Activated CD8-positive, alpha-beta memory T cell treated with anti-CD3 and anti-CD28 coated beads for 24 hours (primary cell): ENCODE measurements at places on chromosomes 12 and 14.

DNA sequence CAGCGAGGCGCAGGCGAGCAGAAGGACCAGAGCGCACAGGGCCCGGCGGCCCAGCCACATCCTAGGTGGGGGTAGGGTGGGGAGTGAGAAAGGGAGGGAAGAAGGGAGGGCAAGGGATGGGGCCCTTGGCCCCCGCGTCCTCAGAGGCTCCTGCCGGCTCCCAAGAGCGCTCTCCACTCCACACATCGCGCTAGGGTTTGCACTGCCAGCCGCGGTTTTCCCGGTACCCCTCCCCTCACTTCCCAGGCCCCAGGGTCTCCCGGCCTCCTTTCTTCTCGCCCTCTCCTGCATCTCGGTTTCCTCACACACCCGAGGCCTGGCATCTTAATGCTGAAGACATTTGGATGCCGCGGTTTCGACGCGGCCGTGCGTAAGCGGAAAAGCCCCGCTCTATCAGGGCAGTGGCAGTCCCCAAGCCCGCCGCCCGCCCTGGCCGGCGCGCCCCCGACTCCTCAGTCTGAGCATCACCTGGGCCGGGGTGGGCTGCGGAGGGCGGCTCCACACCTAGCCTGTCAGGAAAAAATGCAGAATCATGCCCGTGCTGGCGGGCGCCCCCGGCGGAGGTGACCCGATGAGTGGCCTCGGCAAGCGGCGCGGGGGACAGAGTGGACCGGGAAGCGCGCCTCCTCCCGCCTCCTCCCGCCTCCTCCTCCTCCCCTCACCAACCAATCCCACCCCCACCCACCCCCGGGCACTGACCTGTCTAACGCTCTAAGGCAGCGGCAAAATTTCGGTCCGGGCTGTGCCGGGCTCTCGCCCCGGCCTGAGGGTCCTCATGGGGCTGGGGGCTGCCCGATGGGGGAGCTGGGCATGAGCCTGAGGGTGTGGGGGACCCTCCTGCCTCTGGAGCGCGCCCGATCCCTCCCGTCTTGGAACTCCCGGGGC, 686 bp downstream of the B4GALNT1 start:
- DNase-seq: peak; percentile 74

DNA sequence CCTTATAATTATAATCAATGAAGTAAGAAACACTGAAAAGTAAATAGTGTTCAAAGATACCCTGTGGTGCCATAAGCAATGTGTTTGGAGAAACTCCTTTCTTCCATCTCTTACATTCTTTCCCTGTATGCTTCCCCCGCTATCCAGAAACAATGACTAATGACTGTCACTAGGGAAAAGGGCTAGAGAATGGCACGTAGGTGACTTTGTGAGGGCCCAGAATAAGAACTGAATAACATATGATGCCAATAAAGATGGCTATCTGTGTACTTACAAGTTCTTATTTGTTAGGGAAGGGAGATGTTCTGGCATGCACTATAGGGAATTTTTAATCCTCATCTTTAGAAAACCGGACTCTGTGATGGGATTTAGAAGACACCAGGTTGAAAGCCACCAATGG, 4.7 kb upstream of the KRT7 start:
- DNase-seq: no peak

GRCh38 chr14:60488175-60488574, 2.3 kb upstream of the C14orf39 start:
- DNase-seq: no peak

DNA sequence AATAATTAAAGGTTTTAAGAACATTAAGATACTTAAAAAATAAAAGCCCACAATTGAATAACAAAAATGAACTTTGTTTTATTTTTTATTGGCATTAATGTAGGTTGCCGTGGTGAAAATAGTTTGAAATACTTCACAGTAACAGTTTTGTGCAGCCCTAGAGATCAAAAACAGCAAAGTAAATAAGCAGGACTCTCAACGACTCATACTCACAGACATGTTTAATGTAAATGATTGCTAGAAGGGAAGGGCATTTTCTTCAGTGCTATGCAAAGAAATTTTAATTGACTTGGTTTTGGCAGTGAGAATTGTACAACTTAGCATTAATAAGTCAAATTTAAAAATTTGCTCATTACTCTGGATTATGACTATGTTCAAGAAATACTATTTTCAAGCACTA, 16.0 kb downstream of the TRMT5 start:
- no peak for DNase-seq

GRCh38 chr14:37903343-37904191, 304.1 kb upstream of the SSTR1 start:
- no peak for DNase-seq

DNA sequence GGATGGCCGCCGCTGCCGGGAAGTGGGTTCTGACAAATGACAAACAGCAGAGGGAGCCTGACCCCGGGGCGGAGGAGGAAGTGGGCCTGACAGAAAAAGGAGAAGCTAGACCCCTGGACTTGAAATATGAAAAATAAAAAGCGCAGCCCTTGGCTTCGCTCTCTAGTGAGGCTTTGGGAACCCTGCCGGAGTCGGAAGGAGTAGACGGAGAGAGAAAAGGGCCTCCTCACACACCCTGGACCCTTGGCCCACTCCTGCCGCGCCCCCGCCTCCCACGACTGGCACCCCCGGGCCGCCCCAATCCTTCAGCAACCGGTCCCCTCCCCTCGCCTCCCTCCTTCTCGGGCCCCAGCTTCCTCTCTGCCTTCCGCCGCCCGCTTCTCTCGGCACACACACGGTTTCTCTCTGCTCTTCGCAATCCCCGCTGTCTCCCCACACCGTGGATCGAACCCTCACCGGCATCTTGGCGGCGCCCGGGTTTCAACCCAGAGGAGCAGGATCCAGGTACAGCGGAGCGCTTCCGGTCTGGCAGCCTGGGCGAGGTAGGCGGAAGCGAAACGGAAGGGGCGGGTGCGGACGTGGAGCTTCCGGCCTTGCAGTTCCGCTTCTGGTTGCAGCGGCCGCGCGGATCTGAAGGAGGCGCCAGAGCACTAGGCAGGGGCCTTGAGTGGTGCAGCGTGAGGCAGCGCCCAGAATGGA, at the start of gene ARPC3:
ARPC3 (minus strand) TSS at position 539 of the 699 bp plus-strand sequence; CDS start at position 462, 77 bp downstream.
- DNase-seq: peak; percentile 96

DNA sequence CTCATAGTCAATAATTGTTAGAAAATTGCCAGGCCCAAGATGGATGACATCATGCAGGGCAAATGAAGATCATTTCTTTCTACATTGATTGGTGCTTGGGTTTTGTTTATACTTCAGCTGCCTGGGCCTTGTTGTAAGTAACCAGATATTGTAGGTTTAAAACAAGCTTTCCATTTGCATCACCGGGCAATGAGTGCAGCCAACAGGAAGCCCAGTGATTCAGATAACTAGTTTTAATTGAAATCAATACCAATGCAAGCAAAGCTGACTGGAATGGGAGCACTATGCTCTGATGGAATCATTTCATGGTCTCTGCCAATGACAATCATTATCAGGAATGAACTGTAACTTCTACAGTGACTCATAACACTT, 279.3 kb downstream of the DUSP6 start:
- no peak for DNase-seq

- DNase-seq: no peak
Observed at GRCh38 chr14:77541905-77542304, 43.3 kb upstream of the ISM2 start.
